Mammary epithelial cell (primary cell): ENCODE measurements at places on chromosomes 7 and 10.

GRCh38 chr10:28508304-28508925 lies 24.5 kb upstream of the WAC start:
- DNase-seq, result no peak

DNA sequence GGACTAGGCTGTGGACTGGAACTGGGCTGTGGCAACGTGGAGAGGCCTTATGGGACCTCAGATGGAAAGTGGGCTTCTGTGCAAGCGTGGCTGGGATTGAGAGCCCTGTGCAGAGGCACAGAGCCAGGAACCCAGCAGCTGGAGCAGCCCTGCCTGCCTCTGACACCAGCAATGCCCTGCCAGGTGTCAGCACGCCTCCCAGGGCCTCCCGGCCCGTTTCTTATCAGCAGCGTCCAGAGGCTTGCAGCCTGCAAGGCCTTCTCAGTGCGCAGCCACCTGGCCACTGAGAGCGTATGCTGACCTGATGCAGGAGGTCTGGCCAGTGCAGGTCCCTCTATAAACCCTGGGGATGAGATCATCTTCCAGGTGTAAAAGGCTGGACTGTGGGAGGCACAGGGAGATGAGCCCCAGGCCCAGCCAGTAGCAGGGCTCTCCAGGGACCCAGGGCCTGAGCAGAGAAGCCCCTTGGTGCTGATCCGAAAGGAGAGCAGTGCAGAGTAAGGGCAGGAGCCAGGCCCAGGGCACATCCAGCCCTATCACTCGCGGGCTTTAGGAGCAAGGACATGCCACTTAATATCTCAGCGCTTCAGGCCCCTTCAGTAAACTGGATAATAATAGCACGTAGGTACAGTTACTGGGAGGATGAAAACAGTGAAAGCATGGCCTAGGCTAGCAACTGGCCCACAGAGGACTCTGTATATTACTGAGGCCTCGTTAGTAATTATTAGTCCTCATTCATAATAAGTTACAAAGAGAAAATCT lies 38.8 kb upstream of the ANTXRL start:
- no peak for DNase-seq

DNA sequence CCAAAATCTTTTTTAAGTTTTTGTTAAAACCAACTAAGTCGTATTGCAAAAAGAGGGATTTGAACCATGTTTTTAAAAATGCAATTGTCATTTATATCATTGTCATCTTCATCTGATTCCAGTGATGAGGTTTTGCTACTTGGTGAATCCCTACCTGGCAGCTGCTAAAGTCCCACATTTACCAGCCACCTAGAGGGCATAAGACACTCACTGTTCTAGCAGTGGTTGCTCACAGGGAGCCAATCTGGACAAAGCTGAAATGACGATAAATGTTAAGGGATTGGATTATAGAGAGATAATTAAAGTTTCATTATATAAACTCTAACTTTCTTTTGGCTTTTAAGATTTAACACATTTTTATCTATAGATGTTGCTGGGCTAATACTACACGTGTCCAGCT lies 18.7 kb downstream of the KIFBP start:
- no peak for DNase-seq

GRCh38 chr10:62597226-62597625 lies 207.3 kb upstream of the ADO start:
- no peak for DNase-seq

- DNase-seq, result no peak
These were observed 148.1 kb downstream of the AUTS2 start for GRCh38 chr7:69746383-69746782.

- DNase-seq, result no peak
These were observed 533.7 kb upstream of the POM121L12 start for GRCh38 chr7:52501696-52502095.

GRCh38 chr7:121741896-121742295 lies 131.1 kb upstream of the PTPRZ1 start:
- DNase-seq, result peak; percentile 91

GRCh38 chr7:149828357-149829309 lies 9.5 kb upstream of the ZNF862 start:
- DNase-seq, result no peak

DNA sequence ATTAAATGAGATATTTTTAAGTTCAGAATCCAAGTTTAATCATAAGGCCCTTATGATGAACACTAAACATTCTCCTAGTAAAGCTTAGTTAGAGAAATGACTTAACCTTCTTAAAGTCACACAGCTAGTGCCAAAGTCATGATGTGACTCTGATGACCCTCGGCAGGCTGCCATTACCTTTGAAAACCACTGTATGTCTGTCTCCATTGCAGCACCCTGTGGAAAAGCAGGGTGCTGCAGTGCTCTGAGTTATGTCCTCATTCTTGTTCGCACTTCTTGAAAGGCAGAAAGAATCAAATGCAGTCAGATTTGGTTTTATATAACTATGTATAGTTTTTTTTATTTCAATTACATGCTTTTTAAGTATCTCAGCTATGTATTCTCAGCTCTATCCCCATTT lies 105.0 kb downstream of the PHTF2 start:
- no peak for DNase-seq

DNA sequence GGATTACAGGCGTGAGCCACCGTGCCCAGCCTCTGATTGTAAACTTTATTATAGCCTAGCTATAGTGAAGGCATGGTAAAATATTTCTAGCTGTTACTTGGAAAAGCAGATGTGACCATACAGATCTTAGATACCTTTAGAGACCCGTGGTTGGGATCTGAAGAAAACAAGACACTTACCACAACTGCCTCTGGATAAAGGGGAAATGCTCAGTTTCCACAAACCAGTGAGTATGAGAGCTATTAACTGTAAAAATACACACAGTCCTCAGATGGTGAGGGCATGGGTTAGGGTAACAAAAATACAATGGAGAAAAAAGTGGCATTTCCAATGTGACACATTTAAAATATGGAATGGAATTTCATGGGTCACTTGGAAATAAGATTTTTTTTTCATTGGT lies 63.0 kb downstream of the ZNF438 start:
- no peak for DNase-seq

DNA sequence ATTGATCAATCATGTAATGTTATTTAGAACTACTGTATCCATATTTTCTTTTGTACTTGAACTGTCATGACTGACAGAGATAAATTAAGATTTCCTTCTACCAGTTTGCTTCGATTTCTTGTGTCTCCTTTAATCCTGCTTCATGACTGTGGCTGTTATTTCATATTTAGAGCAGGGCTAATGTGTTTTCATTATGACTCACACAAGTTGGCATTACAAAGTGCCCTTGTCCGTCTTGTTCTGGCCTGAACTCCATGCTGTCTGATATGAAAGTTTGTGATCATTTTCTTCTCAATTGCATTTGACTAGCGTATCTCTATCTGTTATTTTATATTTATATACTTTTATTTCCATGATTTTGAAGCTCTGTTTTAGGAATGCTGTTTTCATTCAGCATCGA lies 344.1 kb upstream of the PRKCQ start:
- DNase-seq, result peak; percentile 76

GRCh38 chr10:90306187-90306586 lies 551.7 kb downstream of the HTR7 start:
- peak; percentile 76 for DNase-seq

DNA sequence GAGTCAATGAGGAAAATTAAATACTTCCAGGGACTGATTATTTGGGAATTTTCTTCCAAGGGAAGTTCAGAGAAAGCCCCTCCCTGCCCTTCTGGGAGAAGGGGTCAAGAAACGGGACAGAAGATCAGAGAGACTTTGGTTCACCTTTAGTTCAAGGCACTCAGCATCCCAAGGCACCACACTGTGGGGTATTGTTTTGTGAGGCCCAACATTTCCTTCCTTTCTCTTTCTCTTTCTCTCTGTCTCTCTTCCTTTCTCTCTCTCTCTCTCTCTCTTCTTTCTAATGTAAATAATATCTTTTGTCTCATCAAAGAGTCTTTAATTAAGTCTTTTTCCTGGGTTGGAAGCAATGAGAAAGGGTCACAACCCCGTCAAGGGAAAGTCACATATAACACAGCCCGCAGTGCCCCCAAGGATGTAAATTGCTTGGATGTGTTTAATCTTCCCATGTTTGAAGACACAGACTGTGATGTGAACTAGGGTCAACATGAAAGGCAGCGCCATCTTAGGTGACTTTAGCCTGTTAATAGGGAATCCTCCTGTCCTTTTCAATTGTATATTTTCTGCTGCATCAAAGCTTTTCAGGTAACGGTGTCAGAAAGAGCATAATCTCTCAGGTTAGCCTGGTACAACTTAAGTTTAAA lies 983.3 kb upstream of the C7orf33 start:
- no peak for DNase-seq

DNA sequence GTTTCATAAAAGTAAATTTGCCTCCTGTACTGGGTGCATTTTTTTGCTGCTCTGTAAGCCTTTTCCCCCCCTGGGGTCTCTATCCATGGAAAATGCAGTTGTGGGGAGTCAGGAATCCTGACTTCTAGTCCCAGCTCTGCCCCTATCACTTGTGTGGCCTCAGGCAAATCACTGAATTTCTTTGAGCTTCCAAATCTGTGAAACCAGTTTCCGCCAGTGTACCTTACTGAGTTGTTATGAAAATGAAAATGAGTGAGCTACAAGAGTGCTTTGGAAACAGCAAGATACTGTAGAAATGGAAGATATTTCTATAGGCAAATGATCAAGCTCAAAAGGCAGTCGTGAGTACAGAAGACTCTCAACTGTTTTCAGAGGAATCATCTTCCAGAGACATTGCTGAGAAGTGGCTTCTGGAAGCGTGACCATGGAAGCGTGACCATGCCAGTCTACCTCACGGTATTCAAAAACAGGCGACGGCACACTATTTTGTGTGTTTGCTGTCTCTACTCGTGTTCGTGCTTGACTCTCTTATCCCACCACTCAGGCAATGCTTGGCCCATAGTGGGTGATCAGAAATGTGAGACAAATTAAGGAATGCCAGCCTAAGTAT lies 107.4 kb downstream of the ATXN7L1 start:
- no peak for DNase-seq

GRCh38 chr7:115037128-115037802 lies 115.4 kb downstream of the MDFIC start:
- DNase-seq, result no peak

GRCh38 chr7:129750501-129750900 lies 139.0 kb downstream of the NRF1 start:
- DNase-seq, result peak; percentile 16

DNA sequence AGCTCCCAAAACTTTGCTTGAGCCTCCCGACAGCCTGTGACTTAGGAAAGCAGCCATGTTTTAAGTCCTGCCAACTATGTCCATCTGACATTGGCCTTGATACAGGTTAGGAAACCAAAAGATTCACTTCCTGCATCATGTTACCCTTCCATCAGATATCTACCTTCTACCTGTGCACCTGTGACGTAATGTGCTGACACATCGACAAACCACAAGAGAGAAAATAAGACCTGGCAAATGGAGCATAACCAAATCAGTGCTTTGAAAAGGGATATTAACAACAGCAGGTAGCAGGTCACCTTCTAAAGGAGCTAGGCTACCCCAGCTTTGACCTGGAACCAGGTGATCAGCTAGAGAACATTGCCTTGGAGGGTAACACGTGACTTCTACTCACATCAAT lies 14.8 kb upstream of the PRR15 start:
- peak; percentile 51 for DNase-seq

GRCh38 chr7:4665661-4666060 lies 16.4 kb upstream of the FOXK1 start:
- peak; percentile 62 for DNase-seq

DNA sequence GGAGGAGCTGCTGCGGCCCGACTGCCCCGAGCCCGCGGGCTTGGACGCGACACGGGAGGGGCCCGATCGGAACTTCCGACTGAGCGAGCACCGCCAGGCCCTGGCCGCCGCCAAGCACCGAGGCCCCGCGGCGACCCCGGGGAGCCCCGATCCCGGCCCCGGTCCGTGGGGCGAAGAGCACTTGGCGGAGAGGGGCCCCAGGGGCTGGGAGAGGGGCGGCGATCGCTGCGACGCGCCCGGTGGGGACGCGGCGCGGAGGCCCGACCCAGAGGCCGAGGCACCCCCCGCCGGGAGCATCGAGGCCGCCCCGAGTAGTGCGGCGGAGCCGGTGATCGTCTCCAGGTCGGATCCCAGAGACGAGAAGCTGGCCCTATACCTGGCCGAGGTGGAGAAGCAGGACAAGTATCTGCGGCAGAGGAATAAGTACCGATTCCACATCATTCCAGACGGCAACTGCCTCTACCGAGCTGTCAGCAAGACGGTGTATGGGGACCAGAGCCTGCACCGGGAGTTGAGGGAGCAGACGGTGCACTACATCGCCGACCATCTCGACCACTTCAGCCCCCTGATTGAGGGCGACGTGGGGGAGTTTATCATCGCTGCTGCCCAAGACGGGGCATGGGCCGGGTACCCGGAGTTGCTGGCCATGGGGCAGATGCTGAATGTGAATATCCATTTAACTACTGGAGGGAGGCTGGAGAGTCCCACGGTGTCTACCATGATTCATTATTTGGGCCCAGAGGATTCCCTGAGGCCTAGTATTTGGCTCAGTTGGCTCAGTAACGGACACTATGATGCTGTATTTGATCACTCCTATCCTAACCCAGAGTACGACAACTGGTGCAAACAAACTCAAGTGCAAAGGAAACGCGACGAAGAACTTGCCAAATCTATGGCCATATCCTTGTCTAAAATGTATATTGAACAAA lies 1.4 kb downstream of the OTUD1 start:
- DNase-seq, result peak; percentile 53

- DNase-seq, result no peak
These were observed 118.8 kb downstream of the CUX1 start for GRCh38 chr7:101936223-101936610.

- DNase-seq, result no peak
These were observed 16.8 kb downstream of the VWC2 start for GRCh38 chr7:49790209-49790608.

GRCh38 chr10:48748573-48748972 lies 63.9 kb downstream of the WDFY4 start:
- no peak for DNase-seq

GRCh38 chr7:74289659-74290552 lies 699 bp downstream of the CLIP2 start:
- DNase-seq, result no peak

DNA sequence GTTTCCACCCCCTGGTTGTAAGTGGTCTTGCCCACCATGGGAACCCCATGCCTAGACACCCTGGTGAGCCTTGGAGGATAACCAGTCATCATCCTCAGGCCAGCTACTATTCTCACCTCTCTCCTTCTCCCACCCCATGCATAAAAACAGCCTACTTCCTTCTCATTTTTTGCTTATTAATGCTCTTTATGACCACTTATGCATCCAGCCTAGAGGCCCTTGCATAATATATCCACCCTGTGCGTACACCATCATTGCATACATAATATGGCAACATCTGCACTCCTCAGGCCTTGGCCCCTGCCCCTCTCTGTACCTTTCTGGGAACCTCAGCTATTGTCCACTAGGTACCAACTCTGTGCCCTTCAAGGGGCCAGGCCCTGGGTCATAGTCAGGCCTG lies 91.0 kb downstream of the CDH23 start:
- no peak for DNase-seq

- no peak for DNase-seq
These were observed 10.7 kb downstream of the MTURN start for GRCh38 chr7:30145426-30145970.
